Chondrocyte (in vitro differentiated cells): ENCODE measurements at places on chromosomes 7 and 10. TPM values are rescaled to one million over a fixed set of nuclear protein-coding genes. Genes with fewer than 3 reads are reported as not detected.

The TAS2R41 gene
- not detected in 3 replicates for total RNA-seq

The PDE6C gene
- total RNA-seq, result not detected in 3 replicates

The HMX3 gene
- not detected in 3 replicates for total RNA-seq

The LRRD1 gene
- total RNA-seq, result 0.22 to 0.41 TPM in 2 of 3 replicates, not detected in the other

The SYCE1 gene
- 0.27 TPM in 1 of 3 replicates, not detected in the others for total RNA-seq

The ZC3HAV1L gene
- total RNA-seq, result 9.9 to 11.0 TPM in 2 of 3 replicates, not detected in the other

The GPER1 gene
- 5.7 to 9.9 TPM (median 9.5 TPM) in 3 replicates for total RNA-seq

The TET1 gene
- 9.7 to 17.8 TPM (median 9.9 TPM) in 3 replicates for total RNA-seq

The WNT8B gene
- total RNA-seq, result not detected in 3 replicates

The OR9A2 gene
- not detected in 3 replicates for total RNA-seq

The TUBAL3 gene
- total RNA-seq, result not detected in 3 replicates

The CLEC2L gene
- not detected in 3 replicates for total RNA-seq

The BMPER gene
- 0.30 to 0.63 TPM (median 0.62 TPM) in 3 replicates for total RNA-seq

The SEMA3C gene
- total RNA-seq, result 77.4 to 155 TPM (median 80.0 TPM) in 3 replicates

The ZNF488 gene
- 0.10 to 1.1 TPM (median 0.17 TPM) in 3 replicates for total RNA-seq

The TAF6 gene
- 53.5 to 58.5 TPM (median 54.9 TPM) in 3 replicates for total RNA-seq

The FZD8 gene
- total RNA-seq, result 86.9 to 163 TPM (median 89.5 TPM) in 3 replicates

The ZNF716 gene
- total RNA-seq, result not detected in 3 replicates

The COA1 gene
- total RNA-seq, result 31.4 to 36.6 TPM (median 33.5 TPM) in 3 replicates

The CHST15 gene
- total RNA-seq, result 26.1 to 43.8 TPM (median 42.8 TPM) in 3 replicates
